ENCODE measurements at places on chromosomes 5 and 9. TPM values are rescaled to one million over a fixed set of nuclear protein-coding genes. Genes with fewer than 3 reads are reported as not detected.

- no peaks in the 10 kb centered on the region for H3K36me3 ChIP-seq
- H3K4me3 ChIP-seq, result peak overlapping the region; percentile 88
- H3K27ac ChIP-seq, result peak overlapping the region; percentile 94
- H3K27me3 ChIP-seq, result no peaks in the 10 kb centered on the region
- peak; percentile 81 for DNase-seq
- peaks cover 31% of the 10 kb centered on the region for H3K4me1 ChIP-seq
Measured at GRCh38 chr9:136949239-136949816, 2.7 kb upstream of the LCN12 start.

DNA sequence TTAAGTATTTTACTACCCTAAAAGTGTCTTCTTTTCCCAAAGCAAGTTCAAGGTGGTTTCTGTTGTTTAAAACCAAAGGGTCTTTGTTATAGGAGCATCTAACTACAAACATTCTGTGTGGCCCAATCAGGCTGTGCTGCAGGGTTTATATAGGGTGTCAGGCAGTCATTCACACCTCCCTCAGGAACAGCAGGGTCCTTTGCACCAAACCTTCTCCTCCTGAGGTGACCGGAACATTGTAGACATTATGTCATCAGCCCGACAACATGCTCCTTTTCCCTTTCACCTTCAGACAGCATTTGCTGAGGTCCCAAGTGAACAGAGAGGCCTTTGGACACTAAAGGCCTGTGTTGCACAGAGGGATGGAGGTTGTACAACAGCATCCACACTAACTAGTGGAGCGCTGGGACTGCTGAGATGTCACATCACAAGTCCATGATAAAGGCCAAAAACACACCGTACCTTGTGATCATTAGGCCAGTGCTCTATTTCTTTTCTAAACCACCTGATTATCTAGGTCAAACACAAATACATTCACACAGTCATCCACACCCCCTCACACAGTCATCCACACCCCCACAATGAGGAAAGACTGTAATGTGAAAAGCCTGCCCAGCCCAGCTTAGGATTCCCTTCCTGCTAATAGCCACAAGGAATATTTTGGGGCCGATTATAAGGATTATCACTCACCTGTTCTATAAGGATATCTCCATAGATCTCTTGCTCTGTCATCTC lies 123.8 kb upstream of the VLDLR start:
- H3K4me3 ChIP-seq, result no peak overlapping the region
- H3K27me3 ChIP-seq, result no peaks in the 10 kb centered on the region
- H3K27ac ChIP-seq, result no peak overlapping the region
- H3K36me3 ChIP-seq, result no peaks in the 10 kb centered on the region
- no peak for DNase-seq
- no peaks in the 10 kb centered on the region for H3K4me1 ChIP-seq

DNA sequence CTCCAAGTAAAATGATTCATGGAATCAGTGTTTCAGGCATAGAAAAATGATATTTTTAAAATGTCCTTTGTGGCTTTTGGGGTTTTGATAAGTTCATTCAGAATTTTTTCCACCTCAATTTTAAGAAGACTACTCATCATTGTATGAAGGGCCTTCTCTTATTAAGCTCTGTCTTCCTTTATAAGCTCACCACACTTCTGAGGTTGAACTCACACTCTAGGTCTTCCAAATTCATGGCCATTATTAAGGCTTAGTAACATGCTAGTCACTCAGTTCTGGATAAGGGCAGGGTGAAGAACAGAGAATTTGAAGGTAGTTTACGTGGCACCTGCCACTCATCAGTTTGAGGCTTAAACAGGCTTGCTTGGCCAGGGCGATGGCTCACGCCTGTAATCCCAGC lies 4.2 kb downstream of the MELK start:
- no peaks in the 10 kb centered on the region for H3K27me3 ChIP-seq
- H3K27ac ChIP-seq, result no peak overlapping the region
- H3K4me1 ChIP-seq, result peaks cover 7% of the 10 kb centered on the region

- H3K4me3 ChIP-seq, result peak overlapping the region; percentile 59
- H3K27ac ChIP-seq, result no peak overlapping the region
- H3K4me1 ChIP-seq, result peaks cover 27% of the 10 kb centered on the region
- H3K27me3 ChIP-seq, result peaks cover 28% of the 10 kb centered on the region
- H3K36me3 ChIP-seq, result no peaks in the 10 kb centered on the region
Measured at GRCh38 chr5:95283761-95284571, 928 bp downstream of the MCTP1 start.

- no peak overlapping the region for H3K27ac ChIP-seq
- no peak for DNase-seq
- H3K27me3 ChIP-seq, result no peaks in the 10 kb centered on the region
- no peak overlapping the region for H3K4me3 ChIP-seq
- peaks cover 14% of the 10 kb centered on the region for H3K4me1 ChIP-seq
Measured at GRCh38 chr5:39062530-39062929, 11.7 kb downstream of the RICTOR start.

GRCh38 chr5:43646992-43647391 lies 44.0 kb downstream of the NNT start:
- no peaks in the 10 kb centered on the region for H3K27me3 ChIP-seq
- H3K27ac ChIP-seq, result no peak overlapping the region
- peaks cover 84% of the 10 kb centered on the region for H3K36me3 ChIP-seq

GRCh38 chr5:39905356-39905755 lies 480.6 kb upstream of the DAB2 start:
- H3K27me3 ChIP-seq, result no peaks in the 10 kb centered on the region
- DNase-seq, result no peak
- H3K27ac ChIP-seq, result no peak overlapping the region
- no peaks in the 10 kb centered on the region for H3K36me3 ChIP-seq

GRCh38 chr5:31736127-31736526 lies 97.2 kb downstream of the PDZD2 start:
- DNase-seq, result no peak
- no peaks in the 10 kb centered on the region for H3K27me3 ChIP-seq
- no peaks in the 10 kb centered on the region for H3K4me1 ChIP-seq

DNA sequence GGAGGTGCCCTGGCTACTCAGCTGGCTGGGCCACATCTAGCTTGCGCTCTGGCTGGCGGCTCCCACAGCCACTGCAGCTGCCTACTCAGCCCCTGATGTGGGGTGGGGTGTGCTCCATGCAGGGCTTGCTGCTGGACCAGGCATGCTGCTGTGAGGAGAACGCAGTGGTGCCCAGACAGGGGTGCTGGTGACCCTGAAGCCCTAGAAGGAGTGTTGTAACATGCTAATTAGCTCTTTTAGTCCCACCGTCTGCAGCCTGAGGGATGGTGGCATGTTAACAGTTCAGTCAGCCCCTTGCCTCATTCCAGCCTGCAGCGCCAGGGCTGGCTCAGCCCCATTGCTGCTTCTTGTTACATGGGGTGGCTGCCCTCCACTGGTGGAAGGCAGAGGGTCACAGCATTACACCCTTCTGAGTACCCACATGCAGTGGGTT lies 642.3 kb downstream of the DMRTA1 start:
- H3K4me3 ChIP-seq, result no peak overlapping the region
- H3K36me3 ChIP-seq, result no peaks in the 10 kb centered on the region
- no peak overlapping the region for H3K27ac ChIP-seq

GRCh38 chr5:3393122-3393919 lies 202.3 kb upstream of the IRX1 start:
- H3K36me3 ChIP-seq, result no peaks in the 10 kb centered on the region
- DNase-seq, result no peak
- H3K4me1 ChIP-seq, result no peaks in the 10 kb centered on the region
- no peak overlapping the region for H3K27ac ChIP-seq

DNA sequence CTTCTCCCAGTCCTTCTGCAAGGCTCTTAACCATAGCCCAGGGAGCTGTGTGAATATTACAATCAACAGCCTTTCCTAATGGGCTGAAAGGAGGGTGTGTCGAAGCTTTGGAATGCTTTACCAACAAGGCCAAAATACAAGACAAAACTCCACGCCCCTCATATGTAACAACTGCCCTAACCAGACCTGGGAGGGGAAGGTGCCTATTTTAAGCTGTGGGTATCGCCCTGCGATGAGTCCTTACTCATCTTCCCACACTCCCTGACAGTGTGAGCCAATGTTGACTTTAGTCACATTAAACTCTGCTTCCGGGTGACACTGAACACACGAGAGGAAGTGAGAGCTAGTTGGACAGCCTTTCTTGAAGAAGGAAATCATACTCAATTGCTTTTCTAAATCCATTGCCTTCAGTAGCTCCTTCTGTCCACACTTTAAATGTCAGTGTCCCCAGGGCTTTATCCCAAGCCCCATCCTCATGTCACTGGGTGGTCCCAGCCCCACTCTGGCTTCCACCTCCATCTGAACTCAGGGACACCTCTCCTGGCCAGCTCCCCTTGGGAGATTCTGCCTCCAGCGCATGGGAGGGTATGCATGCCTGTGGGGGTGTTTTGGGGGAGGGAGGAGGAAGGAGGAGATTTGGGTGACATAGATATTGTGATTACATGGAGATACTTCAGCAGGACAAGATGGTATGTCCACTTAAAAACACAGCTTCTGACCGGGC lies 6.5 kb upstream of the TBC1D9B start:
- H3K27me3 ChIP-seq, result no peaks in the 10 kb centered on the region
- H3K4me3 ChIP-seq, result no peak overlapping the region
- no peak overlapping the region for H3K27ac ChIP-seq
- peaks cover 29% of the 10 kb centered on the region for H3K4me1 ChIP-seq
- no peaks in the 10 kb centered on the region for H3K36me3 ChIP-seq
- peak; percentile 38 for DNase-seq

- peaks cover 60% of the 10 kb centered on the region for H3K4me1 ChIP-seq
- no peaks in the 10 kb centered on the region for H3K27me3 ChIP-seq
- peak; percentile 90 for DNase-seq
- no peaks in the 10 kb centered on the region for H3K36me3 ChIP-seq
- peak overlapping the region; percentile 39 for H3K4me3 ChIP-seq
- peak overlapping the region; percentile 96 for H3K27ac ChIP-seq
Measured at GRCh38 chr5:172173564-172174153, 14.4 kb downstream of the STK10 start.

- H3K27ac ChIP-seq, result no peak overlapping the region
- no peak for DNase-seq
- no peaks in the 10 kb centered on the region for H3K36me3 ChIP-seq
Measured at GRCh38 chr5:73531356-73531755, 33.1 kb downstream of the BTF3 start.

- H3K4me1 ChIP-seq, result no peaks in the 10 kb centered on the region
- no peak for DNase-seq
- no peak overlapping the region for H3K27ac ChIP-seq
- no peaks in the 10 kb centered on the region for H3K36me3 ChIP-seq
- H3K27me3 ChIP-seq, result no peaks in the 10 kb centered on the region
Measured at GRCh38 chr5:74394916-74395880, 245.3 kb downstream of the ENC1 start.

DNA sequence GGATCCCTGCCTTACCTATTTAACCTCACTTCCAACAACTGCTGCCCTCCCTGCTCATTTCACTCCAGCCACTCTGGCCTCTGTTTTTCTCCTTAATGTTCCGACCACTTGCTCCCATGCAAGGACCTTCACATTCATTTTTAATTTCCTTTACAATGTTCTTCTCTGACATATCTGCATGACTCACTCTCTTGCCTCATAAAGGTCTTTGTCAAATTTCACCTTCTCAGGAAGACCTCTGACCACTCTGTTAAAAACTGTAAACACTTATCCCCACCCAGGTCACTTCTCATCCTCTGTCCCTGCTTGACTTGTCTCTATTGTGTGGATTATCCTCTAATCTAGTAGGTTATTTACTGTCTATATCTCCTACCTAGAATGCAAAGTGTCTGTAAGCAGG lies 751.2 kb downstream of the BRINP1 start:
- H3K36me3 ChIP-seq, result no peaks in the 10 kb centered on the region
- no peaks in the 10 kb centered on the region for H3K27me3 ChIP-seq
- no peaks in the 10 kb centered on the region for H3K4me1 ChIP-seq
- no peak overlapping the region for H3K27ac ChIP-seq
- no peak for DNase-seq

DNA sequence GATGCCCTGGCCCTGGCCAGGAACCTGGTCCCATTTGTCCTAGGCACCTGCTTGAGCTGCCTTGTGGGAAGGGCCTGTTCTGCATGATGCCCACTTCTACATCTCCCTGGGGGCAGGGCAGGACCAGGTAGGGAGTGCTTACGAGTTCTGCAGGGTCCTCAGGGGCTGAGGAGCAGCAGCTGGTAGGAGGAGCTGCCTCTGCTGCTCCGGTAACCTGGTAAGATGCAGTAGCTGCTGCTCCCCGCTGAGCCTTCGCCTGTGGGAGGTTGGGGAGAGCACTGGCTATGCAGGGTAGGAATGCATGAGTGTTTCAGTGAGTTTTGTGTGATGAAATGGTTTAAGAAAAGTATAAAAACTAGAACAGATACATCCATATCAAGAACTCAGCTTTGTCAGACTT lies 13.6 kb downstream of the LRRC8A start:
- no peak for DNase-seq
- no peak overlapping the region for H3K4me3 ChIP-seq
- no peak overlapping the region for H3K27ac ChIP-seq
- H3K4me1 ChIP-seq, result peaks cover 100% of the 10 kb centered on the region
- H3K36me3 ChIP-seq, result peaks cover 88% of the 10 kb centered on the region
- no peaks in the 10 kb centered on the region for H3K27me3 ChIP-seq

- H3K4me1 ChIP-seq, result peaks cover 7% of the 10 kb centered on the region
- no peak for DNase-seq
- no peaks in the 10 kb centered on the region for H3K36me3 ChIP-seq
- H3K27ac ChIP-seq, result no peak overlapping the region
Measured at GRCh38 chr5:74679966-74680365, 5.1 kb upstream of the HEXB start.

DNA sequence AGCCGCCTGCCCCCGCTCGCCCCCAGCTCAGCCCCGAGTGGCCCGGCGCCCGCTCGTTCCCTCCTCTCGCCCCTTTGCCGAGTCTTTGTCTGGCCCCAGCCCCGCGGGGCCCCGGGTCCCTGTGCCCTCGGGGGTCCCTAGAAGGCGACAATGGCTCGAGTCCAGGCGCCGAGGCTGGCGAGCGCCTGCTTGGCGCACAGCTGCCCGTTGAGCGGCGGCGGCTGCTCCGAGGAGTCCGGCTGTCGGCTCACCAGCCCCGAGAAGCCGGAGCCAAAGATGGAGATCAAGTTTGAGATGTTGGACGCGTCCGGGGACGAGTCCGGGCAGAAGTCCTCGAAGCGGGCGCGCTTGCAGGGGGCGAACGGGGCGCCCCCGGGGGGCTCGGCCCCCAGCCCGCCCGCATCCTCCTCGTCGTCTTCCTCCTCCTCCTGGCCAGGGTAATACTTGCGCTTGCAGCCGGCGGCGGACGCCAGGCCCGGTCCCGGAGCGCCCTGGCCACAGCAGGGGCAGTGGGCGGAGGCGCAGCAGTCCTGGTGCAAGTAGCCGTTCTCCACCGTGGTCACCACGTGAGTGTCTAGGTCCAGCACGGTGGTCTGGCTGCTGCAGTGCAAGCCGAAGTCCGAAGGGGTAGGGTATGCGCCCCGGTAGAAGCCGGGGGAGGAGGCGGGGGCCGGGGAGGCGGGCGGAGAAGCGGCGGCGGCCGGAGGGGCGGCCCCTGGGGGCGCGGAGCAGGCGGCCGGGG lies 1.2 kb downstream of the IER5L start:
- H3K27me3 ChIP-seq, result no peaks in the 10 kb centered on the region
- no peaks in the 10 kb centered on the region for H3K36me3 ChIP-seq
- DNase-seq, result peak; percentile 86
- peak overlapping the region; percentile 92 for H3K4me3 ChIP-seq
- H3K27ac ChIP-seq, result peak overlapping the region; percentile 94

- H3K36me3 ChIP-seq, result no peaks in the 10 kb centered on the region
- H3K4me1 ChIP-seq, result no peaks in the 10 kb centered on the region
- no peak overlapping the region for H3K4me3 ChIP-seq
- H3K27me3 ChIP-seq, result no peaks in the 10 kb centered on the region
Measured at GRCh38 chr5:33702867-33703266, 188.9 kb downstream of the ADAMTS12 start.

Gene C5orf58
- total RNA-seq, result not detected

Gene ACSL6
- 6.2 TPM for total RNA-seq

Gene RNF208
- total RNA-seq, result 1.8 TPM

Gene LCNL1
- 2.4 TPM for total RNA-seq

Gene TTLL11
- 6.9 TPM for total RNA-seq

Gene SLC6A3
- total RNA-seq, result not detected

Gene SPATA31C1
- total RNA-seq, result not detected
